ELR (cell line): ENCODE measurements at places on chromosomes 16 and 17.

DNA sequence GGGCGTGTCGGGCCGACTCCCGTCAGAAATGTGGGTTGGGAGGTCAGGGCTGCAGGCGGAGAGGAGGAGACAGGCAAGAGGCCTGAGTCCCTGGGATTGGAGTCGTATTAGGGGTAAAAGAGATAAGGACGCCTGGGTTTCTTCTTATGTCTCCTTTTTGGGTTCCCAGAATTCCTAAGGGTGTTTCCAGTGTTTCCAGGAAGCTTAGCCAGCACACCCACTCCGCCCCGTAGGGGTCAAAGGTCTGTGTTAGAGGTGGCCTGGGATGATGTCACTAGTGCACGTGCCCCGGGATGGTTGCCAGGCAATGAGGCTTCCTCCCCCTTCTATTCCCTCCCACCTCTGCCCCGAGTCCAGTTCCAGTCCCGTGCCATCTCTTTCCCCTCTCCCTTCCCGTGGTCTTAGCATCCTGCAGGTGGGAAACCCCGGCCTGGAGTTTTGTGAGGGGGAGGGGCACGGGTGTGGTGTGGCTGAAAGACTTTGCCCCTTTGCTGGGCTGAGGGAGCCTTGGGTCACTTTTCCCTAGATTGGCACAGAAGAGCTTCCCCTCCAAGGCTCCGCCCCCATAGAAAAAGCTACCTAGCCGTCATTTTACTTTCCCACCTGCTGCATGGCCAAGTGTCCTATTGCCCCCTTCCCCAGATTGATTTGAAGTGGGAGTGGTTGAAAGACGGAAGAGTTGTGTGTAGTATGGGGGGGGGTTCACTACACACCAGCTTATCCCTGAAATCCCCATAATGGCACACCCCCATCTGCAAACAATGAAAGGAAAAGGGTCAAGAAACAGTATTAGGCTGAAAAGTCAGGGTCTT lies 2.8 kb downstream of the KDM6B start:
- DNase-seq = peak; percentile 98

DNA sequence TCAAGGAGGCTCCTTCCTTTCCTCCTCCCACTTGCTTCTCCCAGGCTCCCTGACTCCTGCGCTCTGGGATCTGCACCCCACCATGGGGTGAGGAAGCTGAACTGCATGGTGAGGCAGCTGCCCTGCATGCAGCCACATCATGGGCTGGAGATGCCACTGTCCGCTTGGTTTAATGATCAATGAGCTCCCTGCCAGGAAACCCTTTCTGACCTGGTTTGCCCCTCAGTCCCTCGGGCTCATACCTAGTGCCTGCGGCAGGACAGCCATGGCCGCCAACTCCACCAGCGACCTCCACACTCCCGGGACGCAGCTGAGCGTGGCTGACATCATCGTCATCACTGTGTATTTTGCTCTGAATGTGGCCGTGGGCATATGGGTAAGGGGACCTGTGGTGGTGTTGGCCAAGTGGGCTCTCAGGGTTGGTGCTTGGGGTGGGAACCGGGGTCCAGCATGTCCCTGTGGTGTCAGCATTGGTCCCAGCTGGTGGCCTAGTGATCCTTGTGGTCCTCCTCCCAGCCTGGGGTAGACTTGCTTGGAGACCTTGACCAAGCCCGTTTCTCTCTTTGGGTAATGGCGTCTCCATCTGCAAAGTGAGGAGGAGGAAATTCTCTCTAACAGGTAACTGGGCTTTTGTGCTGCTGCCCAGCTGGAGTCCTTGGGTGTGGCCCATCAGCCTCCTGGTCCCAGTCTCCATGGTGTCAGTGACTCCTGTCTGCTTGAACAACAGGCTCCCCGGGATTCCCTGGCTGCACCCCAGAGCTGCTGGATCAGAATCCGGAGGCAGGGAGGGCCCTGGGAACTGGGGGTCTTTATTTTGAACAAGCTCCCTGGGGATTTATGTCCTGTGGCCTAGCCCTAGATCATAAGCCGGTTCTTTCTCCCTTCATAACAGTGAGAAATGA lies at the start of gene SLC5A10:
SLC5A10 (plus strand) TSS at position 225 of the 902 bp plus-strand sequence; CDS start at position 266, 41 bp downstream.
- peak; percentile 47 for DNase-seq

- DNase-seq = no peak
Observed at GRCh38 chr17:59160157-59161025, 4.8 kb downstream of the PRR11 start.

GRCh38 chr17:42348104-42348503 lies 40.1 kb downstream of the STAT3 start:
- no peak for DNase-seq
